ENCODE measurements at places on chromosomes 12 and 14. TPM values are rescaled to one million over a fixed set of nuclear protein-coding genes. Genes with fewer than 3 reads are reported as not detected.

DNA sequence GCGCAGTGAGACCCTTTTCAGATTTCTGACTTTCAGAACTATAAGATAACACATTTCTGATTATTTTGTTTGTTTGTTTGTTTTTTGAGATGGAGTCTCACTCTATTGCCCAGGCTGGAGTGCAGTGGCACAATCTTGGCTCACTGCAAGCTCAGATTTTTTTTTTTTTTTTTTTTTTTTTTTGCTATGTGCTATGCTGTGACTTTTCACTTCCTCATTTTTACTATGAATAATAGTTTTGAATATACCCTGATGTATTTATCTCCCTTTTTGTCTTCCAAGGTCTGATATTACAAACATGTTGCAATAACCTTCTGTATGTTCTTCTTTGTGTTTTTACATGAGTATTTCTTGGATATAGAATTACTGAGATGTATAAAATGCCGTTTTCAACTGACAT, 658.7 kb upstream of the SEL1L start:
- DNase-seq: no peak
- H3K36me3 ChIP-seq: no peaks in the 10 kb centered on the region
- no peak overlapping the region for H3K27ac ChIP-seq
- H3K4me1 ChIP-seq: no peaks in the 10 kb centered on the region

GRCh38 chr12:541676-542324, 82.1 kb downstream of the B4GALNT3 start:
- H3K27me3 ChIP-seq: no peaks in the 10 kb centered on the region
- H3K4me3 ChIP-seq: no peak overlapping the region
- H3K36me3 ChIP-seq: no peaks in the 10 kb centered on the region
- no peak overlapping the region for H3K27ac ChIP-seq
- peaks cover 7% of the 10 kb centered on the region for H3K4me1 ChIP-seq

Gene PRH2
- not detected for total RNA-seq

Gene MYH6
- total RNA-seq: 1.6 TPM

Gene LRRC10
- total RNA-seq: not detected

Gene TAS2R20
- 1.0 TPM for total RNA-seq

DNA sequence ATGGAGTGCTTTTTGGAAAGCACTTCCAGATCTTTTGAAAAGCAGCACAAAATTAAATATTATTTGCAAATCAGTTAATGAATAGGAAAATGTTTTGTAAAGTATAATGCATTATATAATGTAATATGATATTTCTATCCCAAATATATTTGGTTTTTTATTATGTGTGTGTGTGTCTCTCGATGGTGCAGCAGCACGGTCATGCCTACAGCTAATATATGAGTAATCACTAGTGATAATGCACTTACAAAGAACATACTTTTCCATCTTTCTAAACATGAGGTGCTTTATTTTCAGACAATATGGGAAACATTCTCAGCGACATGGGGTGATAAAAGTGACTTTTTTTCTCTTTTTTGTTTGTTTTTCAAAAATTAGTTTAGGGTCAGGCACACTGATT, 1.3 kb upstream of the EEA1 start:
- no peaks in the 10 kb centered on the region for H3K36me3 ChIP-seq
- peak overlapping the region; percentile 96 for H3K27ac ChIP-seq
- no peak for DNase-seq
- H3K27me3 ChIP-seq: no peaks in the 10 kb centered on the region
- peaks cover 4% of the 10 kb centered on the region for H3K4me1 ChIP-seq
- peak overlapping the region; percentile 72 for H3K4me3 ChIP-seq

DNA sequence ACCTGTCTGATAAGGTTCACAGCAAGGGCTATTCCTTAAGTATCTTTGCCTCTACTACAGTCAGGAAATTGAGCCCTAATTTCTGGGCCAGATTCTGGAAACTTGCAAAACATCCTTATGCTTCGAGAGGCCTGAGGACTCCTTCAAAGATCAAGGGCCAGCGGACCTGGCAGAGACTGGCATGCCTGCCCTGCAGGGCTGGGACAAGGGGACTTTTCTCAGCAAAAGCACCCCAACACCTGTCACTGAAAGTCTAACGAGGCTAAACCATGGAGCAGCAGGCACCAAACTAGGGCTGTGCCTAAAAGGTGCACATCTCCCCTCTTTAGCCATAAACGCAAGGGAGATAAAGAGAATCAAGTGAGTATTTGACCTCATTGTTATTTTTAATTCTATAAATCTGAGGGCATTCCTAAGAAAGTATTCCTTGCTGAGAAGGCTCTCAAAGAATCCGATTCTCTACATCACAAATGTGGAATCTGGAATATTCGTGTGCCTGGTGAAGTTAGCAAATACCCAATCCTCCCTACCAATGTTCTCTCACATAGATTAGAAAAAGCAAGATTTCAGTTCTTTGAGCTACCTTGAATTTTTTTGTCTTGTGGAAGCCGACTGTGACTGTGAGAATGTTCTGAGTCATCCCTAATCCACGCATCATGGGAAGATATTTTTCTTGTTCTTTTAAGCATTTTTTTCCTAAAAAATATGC, 328.2 kb upstream of the NOVA1 start:
- H3K27ac ChIP-seq: no peak overlapping the region
- no peaks in the 10 kb centered on the region for H3K4me1 ChIP-seq
- DNase-seq: no peak

Gene NANOG
- 0.40 TPM for total RNA-seq

Gene CLEC1A
- 1.7 TPM for total RNA-seq

GRCh38 chr14:76924371-76925096, 98.3 kb downstream of the LRRC74A start:
- H3K4me1 ChIP-seq: peaks cover 4% of the 10 kb centered on the region
- H3K27ac ChIP-seq: no peak overlapping the region
- no peaks in the 10 kb centered on the region for H3K36me3 ChIP-seq
- DNase-seq: no peak

- H3K4me1 ChIP-seq: no peaks in the 10 kb centered on the region
- no peak for DNase-seq
- no peaks in the 10 kb centered on the region for H3K36me3 ChIP-seq
- H3K27me3 ChIP-seq: no peaks in the 10 kb centered on the region
Observed at GRCh38 chr14:60164404-60164711, 840 bp downstream of the DHRS7 start.

Gene CEBPE
- total RNA-seq: not detected

GRCh38 chr12:127542931-127543330, 724.0 kb upstream of the TMEM132C start:
- H3K4me1 ChIP-seq: no peaks in the 10 kb centered on the region
- no peaks in the 10 kb centered on the region for H3K27me3 ChIP-seq
- H3K36me3 ChIP-seq: no peaks in the 10 kb centered on the region
- no peak for DNase-seq

GRCh38 chr14:94100847-94101246, 9.7 kb upstream of the IFI27 start:
- H3K27me3 ChIP-seq: no peaks in the 10 kb centered on the region
- no peak overlapping the region for H3K4me3 ChIP-seq
- no peaks in the 10 kb centered on the region for H3K36me3 ChIP-seq

Gene KICS2
- total RNA-seq: 3.4 TPM

Gene BDKRB2
- 23.3 TPM for total RNA-seq

DNA sequence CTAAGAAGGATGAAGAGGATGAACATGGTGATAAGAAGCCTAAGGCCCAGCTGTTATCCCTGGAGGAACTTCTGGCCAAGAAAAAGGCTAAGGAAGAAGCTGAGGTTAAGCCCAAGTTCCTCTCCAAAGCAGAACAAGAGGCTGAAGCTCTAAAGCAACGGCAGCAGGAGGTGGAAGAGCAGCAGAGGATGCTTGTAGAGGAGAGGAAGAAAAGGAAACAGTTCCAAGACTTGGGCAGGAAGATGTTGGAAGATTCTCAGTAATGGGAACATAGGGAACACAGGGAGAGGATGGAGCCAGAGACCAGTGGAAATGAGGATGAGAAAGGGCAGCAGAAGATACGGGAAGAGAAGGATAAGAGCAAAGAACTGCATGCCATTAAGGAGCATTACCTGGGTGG, 27.5 kb upstream of the KRT77 start:
- DNase-seq: no peak
- no peak overlapping the region for H3K4me3 ChIP-seq
- no peak overlapping the region for H3K27ac ChIP-seq
- H3K36me3 ChIP-seq: no peaks in the 10 kb centered on the region
- H3K4me1 ChIP-seq: no peaks in the 10 kb centered on the region

GRCh38 chr14:65892315-65892714, 479.8 kb downstream of the FUT8 start:
- no peaks in the 10 kb centered on the region for H3K27me3 ChIP-seq
- no peaks in the 10 kb centered on the region for H3K36me3 ChIP-seq
- no peak for DNase-seq

Gene LRTM2
- total RNA-seq: not detected

DNA sequence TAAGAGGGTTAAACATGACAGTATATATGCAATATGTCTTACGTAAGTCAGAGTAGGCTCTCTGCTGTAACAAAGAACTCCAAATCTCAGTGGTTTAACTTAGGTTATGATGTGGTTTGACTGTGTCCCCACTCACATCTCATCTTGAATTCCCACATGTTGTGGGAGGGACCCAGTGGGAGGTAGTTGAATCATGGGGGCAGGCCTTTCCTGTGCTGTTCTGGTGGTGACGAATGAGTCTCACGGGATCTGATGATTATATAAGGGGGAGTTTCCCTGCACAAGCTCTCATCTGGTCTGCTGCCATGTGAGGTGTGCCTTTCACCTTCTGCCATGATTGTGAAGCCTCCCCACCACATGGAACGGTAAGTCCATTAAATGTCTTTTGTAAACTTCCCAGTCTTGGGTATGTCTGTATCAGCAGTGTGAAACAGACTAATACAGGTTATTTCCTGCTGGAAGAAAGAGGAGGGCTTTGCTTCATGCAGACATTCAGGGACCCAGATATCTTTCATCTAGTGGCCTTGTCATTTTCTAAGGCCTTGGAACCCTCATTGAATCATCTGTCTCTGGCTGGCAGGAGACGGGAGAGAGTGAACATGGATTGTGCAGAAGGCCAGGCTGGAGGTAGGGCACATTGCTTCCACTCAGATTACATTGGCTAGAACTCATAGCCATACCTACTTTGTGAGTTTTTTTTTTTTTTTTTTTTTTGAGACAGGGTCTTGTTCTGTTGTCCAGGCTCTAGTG, 96.1 kb downstream of the CRADD start:
- H3K27me3 ChIP-seq: no peaks in the 10 kb centered on the region
- no peak overlapping the region for H3K27ac ChIP-seq
- DNase-seq: no peak
- H3K4me3 ChIP-seq: no peak overlapping the region

Gene GLIPR1L1
- total RNA-seq: not detected

- H3K4me1 ChIP-seq: no peaks in the 10 kb centered on the region
- no peaks in the 10 kb centered on the region for H3K36me3 ChIP-seq
- no peak overlapping the region for H3K27ac ChIP-seq
- no peaks in the 10 kb centered on the region for H3K27me3 ChIP-seq
- DNase-seq: no peak
Observed at GRCh38 chr14:104016873-104017650, 68.4 kb upstream of the ASPG start.

GRCh38 chr14:22070119-22070982, 396.7 kb upstream of the OR4E1 start:
- no peaks in the 10 kb centered on the region for H3K4me1 ChIP-seq
- no peak overlapping the region for H3K27ac ChIP-seq
- peak; percentile 21 for DNase-seq
- no peaks in the 10 kb centered on the region for H3K36me3 ChIP-seq
- no peak overlapping the region for H3K4me3 ChIP-seq
- H3K27me3 ChIP-seq: no peaks in the 10 kb centered on the region

DNA sequence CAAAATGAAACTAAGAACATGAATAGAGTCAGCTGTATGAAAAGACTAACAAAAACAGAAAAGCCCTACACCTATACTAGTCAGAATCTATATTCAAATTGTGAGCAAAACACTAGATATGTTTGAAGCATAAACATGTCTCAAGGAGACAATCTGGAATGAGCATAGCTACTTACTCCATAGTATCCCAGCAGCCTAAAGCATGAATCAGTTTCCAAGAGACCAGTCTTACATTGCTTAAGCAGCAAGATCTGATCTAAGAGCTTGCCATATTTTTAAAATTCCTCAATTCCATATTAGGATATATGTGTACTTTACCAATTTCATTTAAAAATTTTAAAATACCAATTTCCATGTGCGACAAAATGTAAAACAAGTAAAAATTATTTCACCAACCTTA, 7.7 kb downstream of the CAPS2 start:
- DNase-seq: no peak
- H3K36me3 ChIP-seq: no peaks in the 10 kb centered on the region
- H3K27ac ChIP-seq: no peak overlapping the region
- no peak overlapping the region for H3K4me3 ChIP-seq
- H3K27me3 ChIP-seq: no peaks in the 10 kb centered on the region

DNA sequence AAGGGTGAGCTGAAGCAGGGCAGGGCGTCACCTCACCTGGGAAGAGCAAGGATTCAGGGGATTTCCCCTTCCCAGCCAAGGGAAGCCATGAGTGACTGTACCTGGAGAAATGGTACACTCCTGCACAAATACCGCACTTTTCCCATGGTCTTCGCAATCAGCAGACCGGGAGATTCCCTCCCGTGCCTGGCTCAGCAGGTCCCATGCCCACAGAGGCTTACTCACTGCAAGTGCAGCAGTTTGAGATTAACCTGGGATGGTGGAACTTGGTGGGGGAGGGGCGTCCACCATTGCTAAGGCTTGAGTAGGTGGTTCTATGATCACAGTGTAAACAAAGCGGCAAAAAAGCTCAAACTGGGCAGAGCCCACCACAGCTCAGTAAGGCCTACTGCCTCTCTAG, 11.0 kb upstream of the DHRS4 start:
- no peak overlapping the region for H3K4me3 ChIP-seq
- H3K4me1 ChIP-seq: no peaks in the 10 kb centered on the region
- DNase-seq: no peak
- H3K27ac ChIP-seq: no peak overlapping the region
- H3K27me3 ChIP-seq: no peaks in the 10 kb centered on the region

GRCh38 chr12:46473634-46474329, 101.2 kb upstream of the SLC38A2 start:
- no peaks in the 10 kb centered on the region for H3K36me3 ChIP-seq
- H3K27me3 ChIP-seq: no peaks in the 10 kb centered on the region
- H3K27ac ChIP-seq: peak overlapping the region; percentile 80
- DNase-seq: peak; percentile 81

Gene PROX2
- total RNA-seq: not detected
